ENCODE measurements at places on chromosomes 13 and 19. TPM values are rescaled to one million over a fixed set of nuclear protein-coding genes. Genes with fewer than 3 reads are reported as not detected.

The ANGPTL4 gene
- 13.2 TPM for total RNA-seq

GRCh38 chr13:109768176-109768575 is 18.2 kb downstream of the IRS2 start:
- DNase-seq = no peak

DNA sequence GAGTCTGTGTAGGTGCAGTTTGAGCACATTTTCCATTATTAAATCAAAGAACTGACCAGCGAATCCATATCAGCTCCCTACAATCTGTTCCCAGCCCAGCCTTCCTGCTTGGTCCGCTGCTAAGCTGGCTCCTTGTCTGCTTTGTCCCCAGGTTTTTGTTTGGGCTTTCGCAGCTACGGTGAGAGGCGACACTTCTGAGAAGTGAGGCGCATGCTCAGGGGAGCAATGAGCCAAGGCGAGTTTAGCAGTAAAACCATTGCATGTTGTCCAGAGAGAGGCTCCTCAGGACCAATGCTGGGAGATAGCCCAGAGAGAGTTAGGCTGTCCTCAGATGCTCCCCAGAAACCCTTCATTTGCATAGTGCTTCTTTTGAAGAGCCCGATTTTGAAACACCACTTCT is 162.0 kb downstream of the ITGBL1 start:
- DNase-seq = no peak

DNA sequence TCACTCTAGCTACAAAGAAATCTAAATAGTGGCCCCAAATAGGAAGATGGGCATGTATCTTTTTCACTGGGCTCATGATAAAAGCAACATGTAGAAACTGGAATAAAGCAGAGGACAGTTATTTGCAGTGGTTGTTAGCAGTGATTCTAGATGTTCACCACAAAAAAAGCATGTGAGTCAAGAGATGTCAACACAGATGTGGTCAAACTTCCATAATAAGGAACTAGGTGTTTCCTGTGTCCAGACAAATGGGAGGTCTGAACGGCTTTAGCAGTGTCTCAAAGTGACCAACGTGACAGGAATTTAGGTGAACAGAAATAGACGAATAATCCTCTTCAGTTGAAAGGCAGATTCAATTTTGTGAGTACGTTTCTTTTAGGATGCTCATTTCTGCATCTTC is 162.7 kb downstream of the TBC1D4 start:
- no peak for DNase-seq

- DNase-seq = no peak
Measured at GRCh38 chr13:58119351-58119750, 487.8 kb downstream of the PCDH17 start.

The PGPEP1 gene
- total RNA-seq = 25.7 TPM

The PNMA8B gene
- total RNA-seq = 0.11 TPM

- DNase-seq = no peak
Measured at GRCh38 chr13:82330499-82330898, 1551.8 kb downstream of the SLITRK1 start.

DNA sequence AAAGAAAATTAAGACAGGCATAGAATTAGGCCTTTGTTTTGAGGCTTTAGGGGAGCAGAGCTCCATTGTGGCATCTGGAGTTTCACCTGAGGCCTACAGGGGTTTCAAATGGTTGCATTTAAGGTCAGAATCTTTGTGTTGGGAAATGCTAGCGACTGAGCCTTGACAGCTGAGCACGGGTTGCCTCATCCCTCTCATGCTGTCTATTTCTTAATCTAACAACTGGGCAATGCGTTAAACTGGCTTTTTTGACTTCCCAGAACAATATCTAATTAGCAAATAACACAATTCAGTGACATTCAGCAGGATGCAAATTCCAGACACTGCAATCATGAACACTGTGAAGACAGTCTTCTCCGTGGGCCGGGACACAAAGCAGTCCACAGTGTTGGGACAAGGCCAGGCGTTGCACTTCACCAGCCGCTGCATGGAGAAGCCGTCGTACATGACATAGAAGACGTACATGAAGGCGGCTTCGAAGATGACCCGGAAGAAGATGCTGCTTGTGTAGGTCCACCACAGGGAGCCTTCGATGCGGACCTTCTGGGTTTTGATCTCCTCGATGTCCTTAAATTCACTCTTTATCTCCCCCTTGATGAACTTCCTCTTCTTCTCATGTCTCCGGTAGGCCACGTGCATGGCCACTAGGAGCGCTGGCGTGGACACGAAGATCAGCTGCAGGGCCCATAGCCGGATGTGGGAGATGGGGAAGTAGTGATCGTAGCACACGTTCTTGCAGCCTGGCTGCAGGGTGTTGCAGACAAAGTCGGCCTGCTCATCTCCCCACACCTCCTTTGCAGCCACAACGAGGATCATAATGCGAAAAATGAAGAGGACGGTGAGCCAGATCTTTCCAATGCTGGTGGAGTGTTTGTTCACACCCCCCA is 3.8 kb downstream of the GJB2 start:
- DNase-seq = no peak

The SOX21 gene
- total RNA-seq = 0.07 TPM

DNA sequence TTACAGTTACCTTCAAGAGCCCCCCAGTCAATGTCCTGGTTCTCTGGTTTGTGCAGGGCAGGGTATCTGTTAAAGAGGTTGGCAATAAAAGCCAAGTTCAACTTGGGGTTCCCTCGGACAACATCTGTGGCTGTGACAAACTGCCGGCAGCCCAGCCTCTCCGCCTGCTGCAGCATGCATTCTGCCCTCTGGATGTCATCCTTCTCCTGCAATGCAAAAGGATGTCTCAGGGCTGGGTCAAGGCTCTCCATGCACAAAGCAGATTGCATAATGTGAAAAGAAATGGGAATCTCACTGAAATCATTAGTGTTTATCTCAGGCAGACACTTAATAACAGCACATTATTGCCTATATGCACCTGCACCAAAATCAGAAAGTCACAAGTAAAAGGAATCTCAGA is 35.1 kb downstream of the LCP1 start:
- no peak for DNase-seq

- no peak for DNase-seq
Measured at GRCh38 chr19:10882108-10882457, 10.7 kb downstream of the CARM1 start.
